Endothelial cell of umbilical vein (primary cell): ENCODE measurements at places on chromosomes 1 and 21. TPM values are rescaled to one million over a fixed set of nuclear protein-coding genes. Genes with fewer than 3 reads are reported as not detected.

DNA sequence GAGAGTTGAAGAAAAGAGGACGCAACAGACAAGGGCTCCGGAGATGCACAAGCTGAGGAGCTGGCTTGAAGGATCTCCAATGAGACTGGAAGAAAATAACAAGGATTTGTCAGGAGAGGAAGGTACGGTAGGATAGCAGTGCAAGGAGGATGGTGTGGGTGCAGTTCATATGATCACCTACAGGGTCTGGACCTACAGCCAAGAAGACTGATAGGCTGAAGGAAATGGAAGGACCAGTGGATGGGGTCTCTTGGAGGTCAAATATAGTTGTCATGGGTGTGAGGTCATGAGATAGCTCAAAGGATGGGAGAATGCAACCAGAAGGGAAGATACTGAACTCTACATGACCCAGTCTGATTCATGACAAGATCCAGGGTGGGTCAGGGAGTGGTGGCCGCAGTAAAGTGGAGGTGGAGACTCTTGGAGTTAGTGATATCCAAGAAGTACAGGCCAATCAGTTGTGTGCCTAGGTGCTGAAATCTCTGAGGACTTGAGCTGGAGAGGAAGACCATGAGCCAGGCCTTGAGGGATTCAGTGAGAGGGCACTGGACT, 15.3 kb upstream of the KANK4 start:
- DNase-seq = no peak

- DNase-seq = no peak
Observed at GRCh38 chr1:33735624-33736023, 128.3 kb upstream of the HMGB4 start.

CNKSR1 gene
- not detected in 2 replicates for total RNA-seq

- DNase-seq = no peak
Observed at GRCh38 chr21:46626975-46627501, 8.4 kb upstream of the PRMT2 start.

DNA sequence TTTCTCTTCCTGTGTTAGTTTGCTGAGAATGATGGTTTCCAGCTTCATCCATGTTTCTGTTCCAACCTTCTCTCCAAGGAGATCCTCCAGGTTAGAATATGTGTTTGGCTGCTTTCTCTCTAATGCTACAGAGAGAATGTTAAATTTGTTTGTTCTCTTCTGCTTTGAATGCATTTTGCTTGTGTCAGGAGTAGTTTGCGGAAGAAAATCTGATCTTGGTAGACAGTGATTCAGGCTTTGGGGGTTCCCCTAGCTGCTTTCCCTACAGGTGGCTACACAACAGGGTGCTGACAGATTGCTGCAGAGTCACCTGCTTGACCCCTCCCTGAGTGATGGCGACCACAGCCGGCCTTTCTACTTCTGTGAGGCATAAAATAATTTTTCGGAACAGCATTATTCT, 41.8 kb downstream of the MACO1 start:
- no peak for DNase-seq

- DNase-seq = no peak
Observed at GRCh38 chr21:42653231-42654061, at the start of gene PDE9A. Gene PDE9A (plus strand): TSS chr21:42653621. CDS start chr21:42653815, 194 bp downstream.

DNA sequence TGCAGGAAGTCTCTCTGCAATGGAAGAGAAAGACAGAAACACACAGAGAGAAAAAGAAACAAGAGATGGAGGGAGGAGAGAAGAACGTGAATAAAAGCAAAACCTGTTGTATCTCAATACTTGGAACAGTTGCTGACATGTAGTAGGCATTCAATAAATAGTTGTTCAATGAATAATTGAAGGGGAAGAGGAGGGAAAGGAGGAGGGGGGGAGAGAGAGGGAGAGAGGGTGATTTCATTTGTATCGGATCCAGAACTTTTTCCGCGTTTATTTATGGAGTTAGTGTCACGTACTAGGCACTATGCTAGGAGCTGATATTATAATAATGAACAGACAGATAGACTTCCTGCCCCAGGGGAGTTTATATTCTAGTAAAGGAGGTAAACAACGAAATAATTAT, 144.1 kb downstream of the OMA1 start:
- no peak for DNase-seq

DNA sequence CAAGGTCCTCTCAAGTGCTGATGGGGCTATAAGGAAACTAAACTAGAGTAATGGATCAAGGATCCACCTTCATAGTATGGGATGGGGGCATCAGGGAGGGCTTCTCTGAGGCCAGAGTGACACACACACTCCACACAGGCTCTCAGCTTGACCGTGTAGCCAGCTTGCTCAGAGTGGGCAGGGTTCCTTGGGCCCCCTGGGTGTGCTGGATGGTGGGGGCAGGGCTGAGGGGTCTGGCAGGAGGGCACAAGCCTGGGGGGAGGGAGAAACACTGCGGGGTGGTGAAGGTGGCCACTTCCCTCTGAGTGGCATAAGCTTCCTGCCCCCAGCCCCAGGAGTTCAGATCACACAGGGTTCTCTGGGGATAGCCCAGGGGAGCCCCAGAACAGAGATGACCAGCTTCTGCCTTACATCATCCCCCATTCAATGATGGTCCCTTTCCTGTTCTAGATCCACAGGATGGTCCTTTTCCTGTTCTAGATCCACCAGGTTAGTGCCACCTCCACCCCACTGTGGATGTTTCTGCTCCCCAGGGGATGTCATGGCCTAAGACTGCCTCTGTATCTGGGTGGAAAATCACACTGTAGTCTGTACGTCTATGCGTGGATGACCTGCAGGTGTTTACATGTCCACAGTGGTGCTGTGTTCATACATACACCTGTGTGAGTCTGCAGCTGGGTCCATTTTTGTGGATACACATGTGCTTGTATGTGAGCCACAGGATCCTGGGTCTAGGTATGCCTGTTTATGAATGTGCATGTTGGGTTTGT, 525.0 kb downstream of the PTPRU start:
- DNase-seq = no peak

GRCh38 chr21:36700295-36700970, 1.5 kb downstream of the SIM2 start:
- no peak for DNase-seq

KCNT2 gene
- total RNA-seq = 1.4 and 1.6 TPM in 2 replicates

PPIAL4G gene
- total RNA-seq = not detected in 2 replicates

DNA sequence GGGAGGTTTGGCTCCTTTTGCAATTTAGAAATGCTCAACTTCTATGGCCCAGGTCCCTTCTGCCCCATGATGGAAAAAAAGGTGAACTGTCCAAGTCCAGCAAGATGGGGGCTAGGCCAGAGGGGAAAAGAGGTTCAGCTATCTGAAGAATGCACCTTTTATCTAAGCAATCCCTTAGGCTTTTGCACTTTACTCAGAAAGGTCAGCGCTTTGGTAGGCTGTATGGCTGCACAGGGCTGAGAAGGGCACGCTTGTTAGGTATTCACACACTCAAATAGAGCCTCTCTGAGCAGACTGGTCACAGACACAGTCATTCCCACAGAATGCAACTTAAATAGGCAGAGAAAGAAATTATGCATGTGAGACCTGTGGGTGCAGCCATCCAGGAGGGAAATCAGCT, 31.0 kb downstream of the KANK4 start:
- DNase-seq = no peak

GRCh38 chr1:184392067-184392466, 5.2 kb downstream of the C1orf21 start:
- DNase-seq = no peak

OR1C1 gene
- not detected in 2 replicates for total RNA-seq

F13B gene
- total RNA-seq = not detected in 2 replicates

- no peak for DNase-seq
Observed at GRCh38 chr1:205706601-205707502, 26.5 kb upstream of the SLC45A3 start.

FCRL2 gene
- not detected in 2 replicates for total RNA-seq
